COLO829 (cell line): ENCODE measurements at places on chromosomes 12 and 14.

DNA sequence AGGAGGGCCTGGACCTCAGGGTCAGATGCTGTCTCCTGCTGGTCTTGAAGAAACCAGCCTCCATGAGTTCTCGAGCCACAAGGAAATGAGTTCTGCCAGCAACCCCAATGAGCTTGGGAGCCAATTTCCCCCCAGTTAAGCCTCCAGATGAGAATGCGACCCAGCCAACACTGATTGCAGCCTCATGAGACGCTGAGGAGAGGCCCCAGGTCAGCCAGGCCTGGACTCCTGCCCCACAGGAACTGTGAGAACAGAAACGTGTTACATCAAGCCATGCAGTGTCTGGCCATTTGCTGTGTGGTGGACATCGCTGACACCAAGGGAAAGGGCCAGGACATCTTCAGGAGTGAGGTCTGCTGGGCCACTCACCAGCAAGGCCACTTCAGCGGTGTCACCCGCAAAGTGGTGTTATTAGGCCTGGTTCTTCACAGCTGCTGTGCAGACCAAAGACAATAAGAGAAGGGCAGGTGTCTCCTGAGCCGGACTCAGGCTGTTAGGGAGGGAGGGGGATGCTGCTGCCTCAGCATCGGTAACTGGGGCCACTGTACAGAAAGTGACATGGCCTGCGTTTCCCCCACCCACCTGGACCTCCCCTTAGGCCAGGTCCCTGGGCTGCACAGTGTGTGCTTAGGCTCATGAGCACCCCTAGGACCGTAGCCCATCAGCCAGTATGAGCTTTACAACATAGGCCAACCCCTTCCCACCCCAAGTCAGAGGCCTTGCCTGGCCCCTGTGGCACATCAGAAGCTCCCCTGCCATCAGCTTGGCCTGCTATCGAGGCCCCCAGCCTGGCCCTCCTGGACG lies 272.4 kb upstream of the RTL1 start:
- DNase-seq, result no peak

DNA sequence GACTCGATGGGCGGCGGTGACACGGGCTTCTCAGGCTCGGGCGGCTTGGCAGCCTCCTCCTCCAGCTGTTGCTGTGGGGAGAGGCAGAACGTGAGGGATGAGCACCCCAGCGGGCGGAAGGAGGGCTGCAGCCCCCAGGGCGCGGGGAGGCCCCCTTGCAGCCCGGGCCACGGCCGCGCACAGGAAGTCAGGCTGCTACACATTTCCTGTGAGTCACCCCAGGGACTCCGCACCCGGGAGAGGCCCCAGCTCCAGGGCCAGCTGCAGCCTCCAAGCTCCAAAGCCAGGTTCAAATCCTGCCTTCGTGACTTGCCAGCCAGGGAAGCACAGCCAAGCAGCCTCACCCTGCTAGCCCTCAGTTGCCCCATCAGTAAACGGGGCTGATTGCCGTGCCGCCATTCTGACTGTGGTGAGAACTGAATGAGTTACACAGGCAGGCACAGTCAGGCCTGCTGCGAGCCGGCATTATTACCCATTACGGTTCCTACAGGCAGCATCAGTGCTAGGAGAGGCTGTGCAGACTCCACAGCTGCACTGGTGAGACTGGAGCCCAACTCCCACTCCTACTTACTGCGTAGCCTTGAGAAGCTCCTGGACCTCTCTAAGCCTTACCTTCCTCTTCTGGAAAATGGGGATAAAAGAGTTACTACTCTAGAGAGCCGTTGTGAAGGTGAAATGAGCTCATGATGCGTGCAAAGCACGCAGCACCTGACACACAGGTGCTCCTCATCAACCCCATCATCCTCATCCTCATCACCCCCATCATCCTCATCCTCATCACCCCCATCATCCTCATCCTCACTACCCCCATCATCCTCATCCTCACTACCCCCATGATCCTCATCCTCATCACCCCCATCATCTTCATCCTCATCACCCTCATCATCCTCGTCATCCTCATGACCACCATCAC lies 100.9 kb downstream of the NCOR2 start:
- no peak for DNase-seq

- DNase-seq, result no peak
Observed at GRCh38 chr12:41919526-41920261, 225.0 kb downstream of the GXYLT1 start.

DNA sequence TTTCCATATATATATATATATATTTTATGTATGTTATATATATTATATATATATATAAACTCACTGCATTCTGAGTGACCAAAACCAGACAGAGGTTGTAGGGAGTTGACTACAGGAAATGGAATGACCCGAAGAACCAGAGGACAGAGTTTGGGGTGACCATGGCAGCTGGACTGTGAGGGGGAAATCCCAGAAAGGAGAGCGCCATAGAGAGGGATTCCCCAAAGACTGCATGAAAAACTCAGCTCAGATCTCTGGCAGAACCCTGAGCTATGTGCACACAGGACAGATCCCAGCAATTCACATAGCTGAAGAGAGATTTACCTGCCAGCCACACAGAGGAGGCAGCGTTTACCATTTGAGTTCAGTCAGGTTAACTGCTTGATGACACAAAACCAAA lies 19.7 kb upstream of the INF2 start:
- DNase-seq, result no peak

DNA sequence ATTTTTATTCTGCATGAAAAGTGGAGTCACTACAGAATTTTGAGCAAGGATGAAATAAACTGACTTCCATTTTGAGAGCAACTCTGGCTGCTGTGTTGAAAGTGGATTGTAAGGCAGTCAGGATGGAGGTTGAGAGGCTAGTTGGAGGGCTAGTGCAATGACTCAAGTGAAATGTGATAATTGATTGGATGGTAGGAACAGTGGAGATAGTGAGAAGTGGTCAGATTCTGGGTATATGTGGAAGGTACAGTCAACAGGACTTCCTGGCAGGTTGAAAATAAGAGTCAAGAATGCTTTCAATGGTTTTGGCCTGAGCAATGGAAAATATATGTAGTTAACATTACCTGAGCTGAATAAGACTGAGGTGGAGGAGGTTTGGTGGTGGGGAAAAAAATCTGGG lies 29.0 kb upstream of the CMAS start:
- no peak for DNase-seq

DNA sequence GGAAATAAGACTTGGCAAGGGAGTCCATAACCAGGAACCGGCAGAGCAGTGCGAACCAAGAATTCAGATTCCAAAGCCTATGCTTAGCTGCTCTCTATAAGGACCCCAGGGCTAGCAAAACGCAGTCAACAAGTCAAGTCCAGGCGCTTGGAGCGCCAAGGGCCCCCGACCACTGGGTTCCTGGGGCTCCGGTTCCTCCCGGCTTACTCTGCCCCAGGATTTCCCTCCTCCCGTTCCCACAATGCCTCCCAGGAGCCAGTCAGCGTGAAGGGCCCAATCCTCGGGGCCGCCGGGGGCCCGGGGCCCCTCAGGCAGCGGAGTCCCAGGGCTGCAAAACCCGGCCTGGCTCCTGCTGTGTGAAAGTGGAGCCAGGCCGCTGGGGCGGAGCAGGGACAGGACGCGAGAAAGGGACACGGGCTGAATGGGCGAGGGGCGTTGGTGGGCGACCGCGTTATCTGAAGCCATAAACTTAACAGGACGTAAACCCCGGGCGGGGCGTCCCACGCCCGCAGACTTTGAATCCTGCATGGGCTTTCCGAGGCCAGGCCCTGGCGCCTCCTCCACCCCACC lies 1.5 kb downstream of the KRT8 start:
- DNase-seq, result peak; percentile 64

DNA sequence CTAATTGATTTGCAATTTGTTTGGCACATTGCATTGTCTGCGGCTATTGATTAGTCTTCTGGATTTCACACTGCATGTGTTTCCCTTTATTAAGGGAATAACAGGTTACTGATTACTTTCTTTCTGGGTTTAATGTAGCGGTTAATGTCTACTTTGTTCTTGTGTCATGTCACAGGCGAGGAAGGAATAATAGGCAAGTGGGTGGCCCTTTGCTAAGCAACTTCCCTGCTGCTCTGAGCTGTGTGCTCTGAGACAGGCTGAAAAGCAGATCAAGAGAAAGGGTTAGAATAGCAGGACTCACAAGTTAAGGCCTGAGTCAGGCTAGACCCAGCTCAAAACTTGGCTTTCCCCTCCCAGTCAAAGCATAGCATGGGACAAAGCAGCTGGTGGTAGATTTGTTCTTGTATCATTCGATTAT lies 77.2 kb downstream of the NKX2-1 start:
- no peak for DNase-seq

DNA sequence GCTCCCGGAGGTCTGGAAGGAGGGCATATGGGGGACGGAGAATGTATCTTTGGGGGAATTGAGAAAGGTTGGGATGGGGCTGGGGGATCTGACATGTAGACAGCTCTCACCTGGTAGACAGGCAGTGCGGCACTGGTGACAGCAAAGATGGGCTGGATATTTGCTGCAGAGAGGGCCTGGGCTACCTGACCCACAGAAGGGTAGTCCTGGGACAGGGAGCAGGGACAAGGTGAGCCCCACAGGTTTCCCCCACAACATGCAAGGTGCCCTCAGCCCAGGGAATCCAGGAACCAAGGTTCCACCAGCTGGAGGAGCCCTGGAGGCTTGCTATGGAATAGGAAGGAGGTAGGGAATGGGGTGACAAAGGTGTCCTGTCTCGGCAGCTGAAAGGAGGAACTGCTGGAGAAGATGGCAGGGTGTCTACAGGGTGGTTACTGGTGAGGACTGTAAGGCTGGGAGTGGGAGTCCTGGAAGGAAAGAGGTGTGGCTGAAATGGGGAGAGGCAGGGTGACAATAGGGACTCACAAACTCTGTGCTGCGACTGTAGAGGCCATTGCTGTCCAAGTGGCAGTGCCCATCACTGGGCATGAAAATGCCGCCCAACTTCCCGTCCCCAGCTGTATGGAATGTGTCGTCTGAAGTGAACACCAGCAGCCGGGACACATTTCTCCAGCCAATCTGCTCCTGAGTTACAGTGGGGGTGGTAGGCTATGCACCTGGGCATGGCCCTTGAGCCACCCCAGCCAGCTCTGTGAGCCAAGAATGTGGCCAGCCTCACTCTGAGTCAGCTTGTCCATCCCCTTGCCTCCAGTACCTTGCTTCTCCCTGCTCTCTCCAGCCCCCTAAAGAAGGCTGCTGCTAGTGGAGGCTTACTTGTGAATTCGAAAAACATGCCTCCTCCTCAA lies 11.3 kb downstream of the ITGB7 start:
- no peak for DNase-seq

DNA sequence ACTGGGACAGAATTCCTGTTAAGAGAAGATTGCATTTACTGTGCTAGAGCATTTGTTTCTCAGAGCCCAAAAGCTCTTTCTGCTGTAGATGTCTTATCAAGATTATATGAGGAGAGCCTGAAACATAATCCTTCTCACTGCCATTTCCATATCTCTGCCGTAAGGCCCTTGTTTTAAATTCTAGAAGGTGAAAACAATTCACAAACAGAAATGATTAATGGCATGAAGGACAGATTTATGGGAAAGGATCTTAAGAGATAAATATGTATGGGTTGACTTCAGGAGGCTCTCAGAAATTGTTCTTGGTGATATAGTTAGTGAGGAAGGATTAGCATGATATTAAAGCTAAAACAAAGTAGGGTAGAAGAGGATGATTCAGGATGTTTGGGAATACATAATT lies 40.8 kb upstream of the PRICKLE1 start:
- no peak for DNase-seq

DNA sequence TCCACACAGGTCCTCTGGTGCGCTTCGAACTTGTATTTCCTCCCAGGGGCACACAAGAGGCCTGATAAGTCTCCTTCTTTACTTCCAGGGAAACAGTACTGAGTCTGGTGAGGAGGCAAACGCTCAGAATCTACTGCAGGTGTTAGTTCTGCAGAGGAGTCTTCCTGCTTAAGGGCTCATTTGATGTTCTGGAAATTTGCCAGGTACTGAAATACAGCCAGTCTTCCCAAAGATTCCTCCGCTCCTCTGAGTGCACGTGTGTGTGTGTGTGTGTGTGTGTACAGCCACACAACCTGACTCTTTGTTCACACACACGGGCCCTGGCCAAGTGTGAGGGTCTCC lies 92.0 kb downstream of the FBXL14 start:
- no peak for DNase-seq

DNA sequence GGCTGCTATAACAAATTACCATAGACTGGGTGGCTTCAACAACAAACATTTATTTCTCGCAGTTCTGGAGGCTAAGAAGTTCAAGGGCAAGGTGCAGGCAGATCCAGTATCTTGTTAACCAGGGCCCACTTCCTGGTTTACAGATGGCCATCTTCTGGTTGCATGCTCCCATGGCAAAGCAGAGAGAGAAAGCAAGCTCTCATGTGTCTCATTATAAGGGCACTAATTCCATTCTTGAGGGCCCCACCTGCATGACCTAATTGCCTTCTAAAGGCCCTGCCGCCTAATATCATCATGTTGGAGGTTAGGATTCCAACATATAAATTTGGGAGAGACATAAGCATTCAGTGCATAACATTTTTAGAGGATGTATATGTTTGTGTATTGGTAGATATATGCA lies 280.1 kb upstream of the TMPO start:
- no peak for DNase-seq

- DNase-seq, result no peak
Observed at GRCh38 chr12:14252697-14253096, 112.8 kb upstream of the ATF7IP start.
